Glomerular endothelial cell (primary cell): ENCODE measurements at places on chromosomes 4 and X.

- no peak for DNase-seq
These were observed 12.0 kb upstream of the TNIP2 start for GRCh38 chr4:2768124-2768523.

DNA sequence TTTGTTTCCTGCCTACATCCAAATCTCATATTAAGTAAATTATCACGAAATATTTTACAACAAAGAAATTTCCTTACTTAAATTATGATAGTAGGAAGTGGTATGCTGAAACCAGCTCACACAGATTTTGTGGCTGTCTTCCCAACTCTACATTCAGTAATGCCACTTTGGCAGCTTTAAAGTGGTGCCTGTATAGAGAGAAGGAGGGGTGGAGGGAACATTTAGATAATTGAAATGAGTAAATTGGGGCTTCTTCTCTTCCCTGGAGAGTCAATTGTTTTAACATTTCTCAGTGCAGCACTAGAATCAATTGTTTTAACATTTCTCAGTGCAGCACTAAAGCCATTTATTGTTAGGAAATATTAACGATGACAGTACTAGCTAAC, 1323.1 kb downstream of the PCDH7 start:
- DNase-seq = no peak

- no peak for DNase-seq
These were observed 196.9 kb upstream of the BANK1 start for GRCh38 chr4:101593666-101594065.

GRCh38 chr4:55592014-55592413, at the start of gene PDCL2:
Gene PDCL2 (minus strand): TSS chr4:55592245. CDS start chr4:55592109, 136 bp downstream.
- DNase-seq = no peak

DNA sequence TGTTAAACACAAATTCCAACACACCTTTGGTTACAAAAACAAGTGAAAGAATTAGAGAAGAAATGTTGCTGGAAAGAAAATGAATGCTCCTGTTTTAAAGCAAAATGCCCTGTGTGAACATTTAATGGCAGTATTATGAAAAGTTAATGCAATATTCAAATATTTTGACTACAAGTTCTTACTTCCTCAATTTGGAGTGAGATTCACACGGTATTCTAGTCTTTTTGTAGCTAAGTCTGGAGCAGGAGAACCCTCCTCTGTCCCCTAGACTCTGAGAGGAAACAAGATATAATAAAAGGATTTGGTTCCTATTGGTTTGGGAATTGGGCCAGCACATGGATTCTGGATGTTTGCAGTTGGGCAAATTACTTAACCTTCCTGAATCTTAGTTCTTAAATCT, 12.7 kb downstream of the MAD2L1 start:
- no peak for DNase-seq

- DNase-seq = no peak
These were observed 20.8 kb downstream of the AMOT start for GRCh38 chrX:112819813-112820212.

GRCh38 chr4:42391981-42392380, 5.3 kb upstream of the SHISA3 start:
- DNase-seq = no peak

- no peak for DNase-seq
These were observed 2.0 kb downstream of the ATP6AP1 start for GRCh38 chrX:154430479-154430878.

GRCh38 chrX:122572461-122572860, 611.6 kb upstream of the GRIA3 start:
- no peak for DNase-seq

- DNase-seq = no peak
These were observed 54.8 kb downstream of the DHX15 start for GRCh38 chr4:24529555-24529954.

- no peak for DNase-seq
These were observed 401.6 kb upstream of the EPHA5 start for GRCh38 chr4:66071911-66072310.

DNA sequence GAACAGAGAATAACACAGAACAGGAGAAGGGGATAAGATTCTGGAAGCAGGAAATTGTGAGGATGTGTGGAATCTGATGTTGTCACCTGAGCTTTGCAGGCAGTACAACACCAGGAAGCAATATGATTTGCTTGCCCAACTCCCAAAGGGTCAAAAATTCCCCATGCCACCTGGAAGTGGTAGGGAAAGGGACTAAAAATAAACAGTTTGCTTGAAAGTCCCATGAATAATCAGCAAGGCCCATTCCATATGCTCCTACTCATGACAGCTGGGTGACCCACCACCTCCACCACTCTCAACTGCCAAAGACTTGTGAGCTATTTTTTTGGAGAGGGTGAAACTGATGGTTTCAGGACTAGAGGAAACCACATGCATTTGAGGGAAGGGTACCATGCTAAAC, 168.4 kb downstream of the KCNIP4 start:
- no peak for DNase-seq

DNA sequence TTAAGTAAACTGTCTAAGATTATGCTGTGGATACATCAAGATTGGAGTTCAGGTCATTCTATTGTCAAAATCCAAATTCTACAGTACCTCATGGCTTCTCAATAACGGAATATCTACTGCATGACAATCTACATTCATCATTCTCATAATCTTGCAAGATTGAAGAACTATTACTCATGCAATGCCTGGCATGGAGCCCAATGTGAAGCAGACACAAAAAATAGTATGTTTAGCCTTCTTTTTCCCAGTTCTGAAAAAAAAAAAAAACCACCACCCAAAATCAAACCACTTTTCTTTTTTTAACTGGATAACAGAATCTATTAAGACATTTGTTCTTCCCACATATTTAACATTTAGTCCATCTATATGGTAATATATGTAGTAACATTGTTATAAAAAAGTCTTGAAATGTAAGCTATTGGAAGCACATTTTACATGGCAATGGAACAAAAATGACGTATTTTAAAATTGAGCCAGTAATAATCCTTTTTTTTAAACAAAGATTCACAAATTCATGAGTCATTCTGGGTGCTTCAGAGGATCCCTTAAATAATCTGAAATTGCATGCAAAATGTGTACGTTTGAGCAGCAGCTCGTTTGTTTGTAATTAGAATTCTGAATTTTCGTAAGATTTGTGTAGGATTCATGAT, 232.2 kb upstream of the FMR1 start:
- no peak for DNase-seq

- no peak for DNase-seq
These were observed 570.4 kb upstream of the DIPK2B start for GRCh38 chrX:45771114-45771513.

- no peak for DNase-seq
These were observed 269.3 kb upstream of the AGTR2 start for GRCh38 chrX:115901241-115901640.

GRCh38 chr4:87304745-87305432, 17.8 kb downstream of the HSD17B13 start:
- no peak for DNase-seq

GRCh38 chr4:184318852-184319251, 101.2 kb upstream of the ENPP6 start:
- no peak for DNase-seq

- no peak for DNase-seq
These were observed 55.6 kb upstream of the SPP1 start for GRCh38 chr4:87919941-87920340.

GRCh38 chr4:147863808-147864472, 132.1 kb downstream of the ARHGAP10 start:
- no peak for DNase-seq

DNA sequence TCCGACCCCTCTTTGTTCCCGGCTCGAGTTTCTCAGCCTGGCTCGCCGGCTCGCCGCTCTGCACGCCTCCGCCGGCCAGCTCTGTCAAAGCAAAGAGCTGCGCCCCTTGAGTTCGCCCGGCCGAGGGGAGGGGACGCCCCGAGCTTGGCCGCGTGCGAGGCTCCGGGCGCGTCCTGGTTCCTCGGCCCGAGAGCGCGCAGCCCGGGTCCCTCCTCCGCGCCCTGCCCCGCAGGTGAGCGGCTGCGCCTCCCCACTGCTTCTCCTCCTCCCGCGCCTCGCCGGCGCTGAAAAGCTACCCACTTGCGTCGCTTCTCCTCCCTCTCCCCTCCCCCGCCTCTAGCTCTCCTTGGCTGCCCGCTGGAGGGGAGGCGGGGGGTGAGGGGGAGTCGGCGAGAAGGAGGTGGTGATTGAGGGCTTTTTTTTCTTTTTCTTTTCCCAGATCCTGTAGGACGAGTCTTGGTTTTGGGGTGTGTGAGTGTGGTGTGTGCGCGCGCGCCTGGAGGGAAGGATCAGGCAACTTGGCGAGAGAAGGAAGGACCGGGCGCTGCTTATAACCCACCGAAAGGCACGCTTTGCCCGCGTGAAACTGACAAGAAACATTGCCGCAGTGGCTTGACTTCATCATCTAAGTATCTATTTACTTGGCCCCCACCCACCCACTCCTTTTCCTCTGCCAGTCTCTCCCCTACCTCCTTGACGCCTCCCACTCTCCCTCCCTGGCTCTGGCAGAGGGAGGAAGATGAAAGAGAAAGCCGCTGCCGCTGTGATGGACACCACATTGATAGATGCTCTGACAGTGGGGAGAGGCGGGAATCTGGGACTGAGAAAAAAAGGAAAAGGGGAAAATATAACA, at the start of gene LEF1:
TSS of gene LEF1 (minus strand) at position 262 of the 853 bp plus-strand sequence. CDS start 1,165 bp downstream, outside the sequence.
- DNase-seq = no peak

DNA sequence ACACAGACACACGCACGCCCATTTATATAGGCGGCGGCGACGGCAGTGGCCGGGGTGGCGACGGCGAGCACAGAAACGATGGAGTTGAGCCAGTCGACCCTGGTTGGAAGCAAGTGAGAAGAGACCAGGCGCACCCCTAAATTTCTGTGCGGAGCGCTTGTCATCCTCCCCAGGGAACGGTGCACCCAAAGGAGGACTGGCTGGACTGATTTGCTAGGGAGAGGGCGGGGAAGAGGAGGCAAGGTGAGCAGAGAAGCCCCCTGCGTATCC, 302 bp downstream of the NHS start:
- DNase-seq = no peak

DNA sequence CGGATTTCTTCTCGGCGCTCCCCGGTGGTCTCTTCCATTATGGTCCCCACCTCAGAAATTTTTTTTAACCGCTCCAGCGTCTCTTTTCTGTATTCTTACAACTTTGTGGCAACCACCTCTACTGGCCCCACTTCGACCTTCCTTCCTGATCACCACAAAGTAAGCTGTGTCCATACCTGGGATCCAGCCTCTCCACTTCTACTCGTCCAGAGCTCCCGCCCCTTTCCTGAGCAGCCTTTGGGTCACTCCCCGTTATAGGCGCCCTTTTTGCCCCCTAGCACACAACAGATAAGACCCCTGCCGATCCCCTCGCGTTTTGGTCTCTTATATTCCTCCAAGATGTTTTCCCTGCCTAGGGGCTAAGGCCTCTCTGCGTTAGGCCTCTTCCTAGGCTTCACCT, 557 bp downstream of the PIGG start:
- DNase-seq = no peak

GRCh38 chr4:153156721-153157120, 47.5 kb upstream of the TRIM2 start:
- no peak for DNase-seq

- no peak for DNase-seq
These were observed 61.6 kb upstream of the VAMP7 start for GRCh38 chrX:155819525-155819924.

DNA sequence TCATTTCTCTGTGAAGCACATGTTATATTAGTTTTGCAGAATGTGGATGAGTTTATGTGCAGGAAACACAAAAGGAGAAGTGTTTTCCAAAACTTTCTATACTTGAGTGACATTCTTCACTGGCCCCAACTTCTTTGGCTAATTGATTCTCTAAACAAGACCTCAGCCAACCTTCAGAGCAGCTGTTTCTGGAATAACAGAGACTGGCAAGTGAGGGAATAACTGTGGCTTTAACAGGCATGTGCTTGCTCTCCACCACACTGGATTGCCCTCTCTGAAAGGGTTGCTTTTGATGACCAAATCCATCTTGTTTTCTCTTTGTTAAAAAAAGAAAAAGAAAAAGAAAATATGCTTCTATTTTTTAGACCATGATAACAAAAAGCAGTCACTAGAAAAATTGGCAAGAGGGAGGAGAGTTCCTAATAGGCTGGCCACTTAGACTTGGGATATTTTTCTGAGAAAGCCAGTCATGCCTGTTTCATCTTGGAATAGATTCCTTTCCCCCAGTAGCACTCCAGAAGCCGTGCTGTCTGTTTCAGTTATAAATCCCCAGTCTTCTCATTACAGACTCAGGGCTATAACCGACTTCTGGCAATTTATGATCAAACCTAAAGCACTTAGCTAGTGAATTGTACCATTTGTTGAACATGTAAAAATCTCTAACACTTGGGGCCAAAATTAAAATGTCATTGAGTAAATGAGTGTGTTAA, 295.0 kb upstream of the NR3C2 start:
- no peak for DNase-seq

DNA sequence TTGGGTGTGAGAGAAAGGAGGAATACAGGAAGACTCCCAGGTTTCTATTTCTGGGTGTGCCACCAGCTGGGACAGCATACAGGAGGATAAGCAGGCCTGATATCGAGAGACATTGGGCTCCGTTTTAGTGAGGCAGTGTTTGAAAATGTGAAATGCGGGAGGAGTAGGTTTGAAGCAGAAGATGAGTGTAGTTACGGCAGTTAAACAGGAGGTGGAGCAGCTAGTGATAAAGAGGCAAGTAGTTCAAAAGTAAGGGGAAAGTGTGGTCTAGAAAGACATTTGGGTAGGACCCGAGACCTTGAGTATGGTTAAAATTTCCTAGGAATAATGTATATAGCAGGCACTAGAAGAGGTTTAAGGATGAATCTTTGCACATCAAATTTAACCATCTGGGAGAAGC, 42.4 kb downstream of the DCUN1D4 start:
- DNase-seq = no peak
